ENCODE measurements at places on chromosomes 1 and 21.

GRCh38 chr1:116740746-116741145, 13.5 kb upstream of the CD2 start:
- no peak for DNase-seq

DNA sequence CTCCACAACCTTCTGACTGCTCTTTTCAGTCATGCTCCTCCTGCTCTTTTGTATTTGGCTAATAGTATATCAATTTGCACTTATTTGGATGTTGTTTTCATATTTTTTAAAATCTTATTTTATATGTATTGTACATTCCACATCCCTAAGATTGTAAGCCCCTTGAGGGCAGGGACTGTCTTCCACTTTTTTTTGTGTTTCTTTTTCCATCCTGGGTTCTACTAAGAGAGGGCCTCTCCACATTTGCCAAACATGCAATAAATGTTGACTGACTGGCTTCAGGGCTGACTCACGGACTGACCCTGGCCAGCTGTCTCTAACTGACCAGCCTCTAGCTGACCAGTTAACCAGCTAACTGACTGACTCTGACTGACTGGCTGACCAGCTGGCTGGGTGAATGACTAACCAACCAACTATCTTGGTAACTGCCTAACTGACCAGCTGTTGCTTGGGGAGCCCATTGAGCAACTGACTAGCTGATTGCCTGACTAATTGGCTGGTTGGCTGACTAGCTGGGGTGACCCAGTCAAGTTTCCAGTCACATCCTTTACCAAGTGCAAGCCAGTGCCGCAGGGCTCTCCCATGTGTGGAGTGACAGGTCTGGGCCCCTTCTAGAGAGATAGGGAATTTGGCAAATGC, 16.1 kb downstream of the CSF1 start:
- DNase-seq, result no peak

GRCh38 chr1:199353906-199354305, 673.6 kb upstream of the NR5A2 start:
- no peak for DNase-seq

DNA sequence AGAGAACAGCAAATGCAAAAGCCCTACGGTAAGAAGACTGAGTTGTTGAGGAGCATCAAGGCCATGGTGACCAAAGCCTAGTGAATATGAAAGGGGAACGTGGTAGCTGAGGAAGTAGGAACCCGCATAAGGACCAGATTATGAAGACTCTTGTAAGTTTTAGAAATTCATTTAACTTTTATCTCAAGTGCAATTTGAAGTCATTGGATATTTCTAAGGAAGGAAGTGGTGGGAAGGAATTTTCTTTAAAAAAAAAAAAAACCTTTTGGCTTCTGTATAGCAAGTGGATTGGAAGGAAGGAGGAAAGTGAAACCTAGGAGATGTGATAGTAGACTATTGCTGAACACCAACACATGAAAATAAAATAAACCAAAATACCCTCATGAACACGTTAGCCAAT, 119.0 kb downstream of the TNFSF18 start:
- no peak for DNase-seq

DNA sequence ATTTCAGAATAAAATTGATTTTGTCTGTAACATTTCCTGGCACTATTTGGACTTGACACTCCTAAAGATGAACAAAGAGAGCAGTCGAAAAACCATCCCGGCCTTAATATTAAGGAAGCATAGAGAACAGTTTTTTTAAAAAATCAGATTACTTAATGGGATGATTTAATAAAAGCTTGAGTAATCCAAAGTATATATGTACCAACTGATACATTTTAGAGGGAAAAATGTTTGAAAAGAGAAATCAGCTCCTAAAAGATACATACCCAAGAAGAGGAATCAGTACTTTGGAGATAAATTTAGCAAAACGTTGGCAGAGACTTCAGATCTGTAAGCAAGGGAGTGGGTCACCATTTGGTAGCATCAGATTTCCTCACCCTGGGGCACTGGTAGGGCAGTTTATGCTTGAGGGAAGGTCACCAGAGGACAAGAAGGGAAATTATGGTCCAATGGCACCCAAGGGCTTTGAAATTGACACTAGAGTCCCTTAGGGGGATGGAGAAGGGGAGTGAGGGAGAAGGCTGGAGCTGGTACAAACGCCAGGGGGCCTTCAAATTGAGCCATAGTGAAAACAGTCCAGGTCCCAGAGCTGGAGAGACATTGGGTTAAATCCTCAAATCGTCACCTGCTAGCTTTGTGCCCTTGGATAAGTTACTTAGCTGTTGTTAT, 5.9 kb downstream of the SLAMF7 start:
- DNase-seq, result no peak

- peak; percentile 91 for DNase-seq
Observed at GRCh38 chr1:42941640-42942330, 16.9 kb downstream of the SLC2A1 start.

- DNase-seq, result peak; percentile 7
Observed at GRCh38 chr1:117312453-117313138, 54.7 kb upstream of the MAN1A2 start.

Measured in HS-27A (cell line).